ENCODE measurements at places on chromosomes 7 and 10.

DNA sequence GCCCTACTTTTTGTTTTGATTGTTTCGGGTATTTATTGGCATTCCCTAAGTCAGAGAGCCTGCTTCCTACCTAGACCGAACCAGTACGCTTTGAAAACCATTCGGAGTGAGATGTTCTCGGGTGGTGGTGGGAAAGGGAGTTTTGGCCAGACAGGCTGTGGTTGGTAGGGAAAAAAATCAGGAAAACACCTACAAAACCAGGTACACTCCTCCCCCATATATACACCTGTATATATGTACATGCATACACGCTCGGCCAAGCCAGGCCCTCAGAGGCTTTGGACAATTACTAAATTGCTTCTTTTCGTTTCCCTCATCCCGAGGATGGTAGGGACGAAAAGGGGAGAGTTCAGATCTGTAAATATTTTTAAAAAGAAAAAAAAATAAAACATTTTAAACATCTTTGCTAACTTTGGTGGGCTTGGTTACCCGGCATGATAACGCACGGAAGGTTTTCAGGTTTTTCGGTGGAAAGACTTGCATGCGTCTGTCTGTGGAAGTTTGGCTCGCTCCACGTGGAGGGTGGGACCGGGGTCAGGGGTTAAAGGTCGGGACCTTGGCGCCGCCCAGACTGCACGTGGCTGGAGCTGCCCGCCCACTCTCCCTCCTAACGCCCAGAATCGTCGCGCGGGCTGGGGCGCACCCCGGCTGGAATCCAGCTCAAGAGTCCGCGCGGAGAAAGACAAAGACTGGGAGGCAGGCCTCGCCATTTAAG lies 2.5 kb downstream of the HMX2 start:
- DNase-seq = peak; percentile 86

DNA sequence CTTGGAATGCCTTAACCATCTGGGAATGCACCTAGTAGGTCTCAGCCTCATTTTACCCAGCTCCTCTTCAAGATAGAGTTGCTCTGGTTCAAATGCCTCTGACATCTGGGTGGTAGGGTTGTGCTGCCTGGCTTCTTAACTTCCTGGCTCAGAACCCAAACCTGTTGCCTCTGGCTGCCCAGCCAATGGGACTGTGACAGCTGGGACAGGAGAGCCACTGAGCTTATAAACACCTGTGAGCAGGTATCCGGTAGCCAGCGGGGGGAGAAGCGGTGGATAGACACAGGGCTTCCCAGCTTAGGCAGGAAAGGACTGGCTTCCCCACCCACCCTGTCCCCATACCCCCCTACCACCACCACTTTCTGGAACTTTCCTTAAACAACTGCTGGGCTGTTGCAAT lies 115.8 kb upstream of the CARD11 start:
- no peak for DNase-seq

DNA sequence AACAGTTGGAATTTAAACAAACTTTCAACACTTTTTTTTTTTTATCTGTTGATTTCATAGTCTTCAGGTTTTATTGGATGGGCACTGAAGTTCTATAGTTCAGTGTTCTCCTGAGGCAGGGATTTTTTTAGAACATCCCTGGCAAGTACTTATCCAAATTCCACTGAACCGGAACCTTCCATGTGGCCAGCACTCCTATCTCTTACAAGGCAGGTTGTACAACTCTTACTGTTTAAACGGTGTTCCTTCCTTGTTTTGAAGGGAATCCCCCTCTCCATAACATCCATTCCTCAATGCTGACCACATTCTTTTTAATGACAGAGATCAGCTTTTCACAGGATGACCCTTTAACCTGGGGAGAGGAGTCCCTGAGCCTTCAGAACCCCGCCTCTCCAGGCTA lies 238.9 kb upstream of the CTBP2 start:
- DNase-seq = no peak

- no peak for DNase-seq
These were observed 18.1 kb downstream of the IL2RA start for GRCh38 chr10:6044060-6044459.

DNA sequence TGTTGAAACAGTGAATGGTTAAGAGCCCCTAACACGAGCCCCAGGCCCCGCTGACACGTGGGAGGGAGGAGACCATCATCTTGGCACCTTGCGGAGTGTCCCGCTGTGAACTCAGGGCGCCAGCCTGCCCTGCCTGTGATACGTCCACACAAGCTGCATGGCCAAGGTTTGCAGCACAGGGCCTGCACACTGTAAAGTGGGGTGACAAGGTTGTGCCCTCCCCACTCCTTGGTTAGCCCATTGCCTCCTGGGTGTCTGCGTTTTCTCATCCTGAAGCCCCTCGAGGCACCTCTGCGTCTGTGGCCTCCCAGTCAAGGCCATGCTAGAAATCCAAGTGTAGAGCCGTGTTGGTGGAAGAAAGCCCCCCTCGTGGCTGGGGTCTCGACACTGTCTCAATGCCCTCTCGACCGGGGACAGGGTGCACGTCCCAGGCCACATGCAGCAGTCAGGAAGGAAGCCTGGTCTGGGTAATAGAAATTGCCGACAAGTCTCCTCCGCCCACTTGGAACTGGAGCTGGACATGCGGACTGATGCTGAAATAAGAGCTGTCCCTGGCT lies 192.1 kb downstream of the DNAJB6 start:
- peak; percentile 60 for DNase-seq

GRCh38 chr10:63633677-63634487 lies 112.7 kb downstream of the REEP3 start:
- no peak for DNase-seq

- no peak for DNase-seq
These were observed 38.6 kb downstream of the SFTPD start for GRCh38 chr10:79910344-79910743.

DNA sequence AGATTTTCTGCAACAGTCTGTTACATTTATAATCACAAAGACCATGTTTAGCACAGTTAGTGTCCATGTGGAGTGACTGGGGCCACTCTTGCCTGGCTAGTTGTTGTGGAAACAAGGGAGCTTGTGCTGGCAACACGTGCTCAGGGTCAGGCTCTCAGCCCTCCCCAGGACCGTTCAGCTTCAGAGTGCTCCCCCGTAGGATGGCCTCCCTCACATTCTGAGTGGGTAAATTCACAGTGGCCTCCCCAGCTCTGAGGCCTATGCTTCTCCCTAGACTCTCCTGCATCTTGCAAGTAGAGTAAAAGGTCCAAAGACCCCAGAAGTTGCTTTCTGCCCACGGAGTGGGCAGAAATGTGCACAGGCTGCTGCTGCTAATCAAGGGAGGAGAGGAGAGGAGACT lies 122.3 kb downstream of the ADCY1 start:
- DNase-seq = peak; percentile 59

DNA sequence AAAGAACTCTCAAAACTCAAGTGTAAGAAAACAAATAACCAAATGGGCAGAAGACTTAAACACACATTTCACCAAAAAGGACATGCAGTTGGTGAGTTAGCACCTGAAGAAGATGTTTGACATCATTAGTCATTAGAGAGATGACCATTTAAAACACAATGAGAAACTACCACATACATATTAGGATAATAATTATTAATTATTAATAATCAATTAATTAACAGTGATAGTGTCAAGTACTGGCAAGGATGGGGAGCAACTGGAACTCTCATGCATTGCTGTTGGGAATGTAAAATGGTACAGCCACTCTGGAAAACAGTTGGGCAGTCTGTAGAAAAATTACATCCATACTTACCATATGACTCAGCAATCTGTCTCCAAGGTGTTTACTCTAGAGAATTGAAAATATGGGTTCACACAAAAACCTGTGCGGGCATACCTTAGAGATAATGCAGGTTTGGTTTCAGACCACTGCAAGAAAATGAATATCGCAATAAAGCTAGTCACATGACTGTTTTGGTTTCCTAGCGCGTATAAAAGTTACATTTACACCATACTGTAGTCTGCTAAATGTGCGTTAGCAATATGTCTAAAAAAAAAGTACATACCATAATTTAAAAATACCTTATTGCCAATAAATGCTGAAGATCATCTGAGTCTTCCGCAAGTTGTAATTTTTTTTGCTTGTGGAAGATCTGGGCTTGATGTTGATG lies 30.3 kb downstream of the ARID5B start:
- no peak for DNase-seq

DNA sequence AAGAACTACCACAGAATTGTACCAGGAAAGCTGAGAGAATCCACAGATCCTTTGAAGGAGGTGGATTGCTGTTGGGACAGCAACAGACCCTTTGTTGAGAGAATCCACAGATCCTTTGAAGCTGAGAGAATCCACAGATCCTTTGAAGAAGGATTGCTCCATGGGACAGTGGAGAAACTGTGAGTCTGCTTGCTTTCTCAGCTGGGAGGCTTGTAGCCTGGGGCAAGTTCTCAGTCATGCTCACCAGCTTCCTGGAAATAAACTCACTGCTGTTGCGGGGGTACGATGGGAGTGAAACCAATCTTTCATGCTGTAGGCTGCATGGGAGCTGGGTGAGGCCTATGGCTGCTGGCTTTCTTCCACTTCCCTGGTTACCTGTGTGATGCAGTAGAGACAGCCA lies 106.3 kb downstream of the C7orf25 start:
- DNase-seq = no peak

- DNase-seq = no peak
These were observed 231.1 kb downstream of the ADAM12 start for GRCh38 chr10:126157189-126157588.

DNA sequence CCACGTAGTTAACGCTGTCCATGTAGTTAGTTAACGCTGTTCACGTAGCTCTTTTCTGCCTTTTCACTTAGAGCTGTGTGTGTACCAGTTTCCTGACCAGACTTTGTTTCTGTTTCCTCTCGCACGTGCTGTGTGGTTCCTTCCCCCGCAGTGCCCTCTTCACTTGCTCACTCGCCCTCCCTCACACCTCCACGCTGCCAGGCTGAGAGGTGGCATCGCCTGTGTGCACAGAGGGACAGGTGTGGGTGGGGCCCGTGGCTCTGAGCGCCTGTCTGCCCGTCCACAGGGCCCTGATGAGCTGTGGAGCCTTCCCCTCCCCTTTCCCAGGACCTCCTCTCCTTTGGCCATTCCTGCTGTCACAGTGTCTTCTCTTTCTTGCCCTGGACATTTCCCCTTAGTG lies 30.6 kb downstream of the WDR37 start:
- no peak for DNase-seq

DNA sequence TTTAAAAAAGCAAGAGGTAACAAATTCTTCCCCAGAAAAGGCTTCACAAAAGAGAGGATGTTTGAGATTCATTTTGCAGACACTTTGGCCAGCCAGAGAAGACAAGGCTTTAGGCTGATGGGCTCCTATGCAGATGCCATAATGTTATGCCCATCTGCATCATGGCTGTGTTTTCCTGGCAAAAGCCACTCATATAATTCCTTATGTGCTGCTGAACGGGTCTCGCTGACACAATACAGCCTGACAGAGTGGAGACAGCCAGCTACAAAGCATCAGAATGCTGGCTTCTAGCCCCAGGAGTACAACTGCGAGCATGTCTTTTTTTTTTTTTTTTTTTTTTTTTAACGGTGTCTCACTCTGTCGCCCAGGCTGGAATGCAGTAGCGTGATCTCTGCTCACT lies 1157.4 kb upstream of the AUTS2 start:
- no peak for DNase-seq

DNA sequence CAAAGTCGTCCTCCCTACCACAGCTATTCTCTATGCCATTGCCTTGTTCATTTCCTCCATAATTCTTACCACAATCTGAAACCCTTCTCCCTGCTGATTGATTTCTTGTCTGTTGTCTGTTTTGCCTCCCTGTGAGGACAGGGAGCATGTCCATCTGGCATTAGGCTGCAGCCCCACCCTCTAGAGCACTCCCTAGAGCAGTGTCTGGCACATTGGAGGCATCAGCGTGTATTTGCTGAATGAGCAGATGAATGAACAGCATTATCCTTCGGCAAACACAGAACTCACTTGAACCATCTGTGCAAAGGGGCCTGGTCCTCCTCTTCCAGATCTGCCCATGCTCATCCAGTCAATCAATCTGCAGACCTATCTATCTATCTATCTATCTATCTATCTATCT lies 5.1 kb upstream of the DMBT1 start:
- no peak for DNase-seq

DNA sequence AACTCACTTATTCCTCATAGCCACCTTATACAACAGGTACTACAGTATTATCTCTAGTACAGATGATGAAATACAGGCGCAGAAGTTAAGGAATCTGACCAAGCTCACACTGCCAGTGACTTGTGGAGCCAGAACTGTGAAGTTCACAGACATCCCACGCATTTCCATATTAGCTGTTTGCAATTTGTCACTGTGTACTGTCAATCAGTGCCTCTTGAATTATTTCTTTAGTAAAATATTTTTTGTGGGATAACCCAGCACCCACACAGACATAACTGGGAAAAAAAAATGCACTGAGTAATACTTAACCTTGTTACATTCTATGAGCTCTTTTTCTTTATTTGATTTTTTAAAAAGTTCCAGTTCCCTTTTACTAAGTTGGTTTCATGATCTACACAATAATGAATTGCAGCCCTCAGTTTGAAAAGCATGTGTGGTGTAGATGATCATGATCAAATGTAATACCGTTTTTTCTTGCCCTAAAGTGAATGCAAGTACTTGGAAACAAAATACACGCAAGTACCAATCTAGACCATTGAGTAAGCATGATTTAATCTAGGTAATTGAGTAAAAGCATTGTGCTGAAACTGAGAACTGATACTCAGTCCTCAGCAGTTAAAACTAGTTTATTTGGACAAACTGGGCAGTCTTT lies 14.1 kb downstream of the CUL1 start:
- no peak for DNase-seq

DNA sequence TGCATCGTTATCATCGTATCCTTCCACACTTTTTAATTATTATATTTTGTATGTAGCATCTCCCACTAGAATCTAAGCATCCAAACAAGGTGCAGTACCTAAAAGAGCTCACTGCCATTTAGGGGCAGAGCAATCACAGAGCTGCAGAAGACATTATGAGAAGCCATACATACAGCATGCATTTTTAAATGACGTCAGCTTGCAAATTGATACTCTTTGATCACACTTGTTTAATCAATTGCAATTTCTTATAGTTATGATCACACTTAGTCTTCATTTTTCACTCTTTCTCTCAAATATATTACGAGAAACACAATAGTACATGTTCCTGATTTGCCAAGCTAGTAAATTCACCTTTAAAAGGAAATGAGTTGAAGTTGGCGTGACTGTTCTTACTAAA lies 753.3 kb upstream of the LRRN3 start:
- no peak for DNase-seq

- no peak for DNase-seq
These were observed 120.2 kb downstream of the MAD1L1 start for GRCh38 chr7:2112261-2113198.

DNA sequence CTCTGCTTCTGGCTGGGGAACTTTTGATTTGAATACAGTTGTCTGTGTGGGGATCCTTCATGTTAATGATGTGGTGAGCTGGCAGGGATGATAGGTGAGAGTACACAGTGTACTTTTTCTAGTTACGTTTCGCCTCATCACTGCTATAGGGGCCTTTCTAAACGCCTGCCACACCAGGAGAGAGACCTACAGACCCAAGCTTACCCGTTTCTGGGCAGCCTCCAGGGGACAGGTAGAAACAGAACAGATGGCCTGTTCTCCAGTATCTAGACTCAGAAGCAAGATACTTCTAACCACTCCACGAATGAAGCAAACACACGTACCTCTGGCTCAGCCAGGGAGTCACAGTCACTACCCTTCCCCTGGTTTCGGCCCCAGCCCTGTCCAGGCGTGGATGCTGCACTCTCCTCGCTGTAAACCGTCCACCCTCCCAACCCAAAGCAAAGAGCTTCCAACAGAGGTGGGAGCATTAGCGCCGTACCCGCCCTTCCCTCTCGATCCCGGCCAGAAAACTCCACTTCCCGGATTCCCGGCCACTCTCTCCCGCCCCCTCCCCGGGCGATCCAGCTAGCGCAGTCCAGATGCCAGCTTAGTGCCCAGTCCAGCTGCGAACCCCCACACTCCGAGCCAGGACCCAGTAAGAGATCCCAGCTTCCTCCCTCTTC lies 1.2 kb downstream of the CCDC6 start:
- DNase-seq = no peak

Data from chondrocyte (in vitro differentiated cells).